ENCODE measurements at places on chromosomes 6 and 20.

DNA sequence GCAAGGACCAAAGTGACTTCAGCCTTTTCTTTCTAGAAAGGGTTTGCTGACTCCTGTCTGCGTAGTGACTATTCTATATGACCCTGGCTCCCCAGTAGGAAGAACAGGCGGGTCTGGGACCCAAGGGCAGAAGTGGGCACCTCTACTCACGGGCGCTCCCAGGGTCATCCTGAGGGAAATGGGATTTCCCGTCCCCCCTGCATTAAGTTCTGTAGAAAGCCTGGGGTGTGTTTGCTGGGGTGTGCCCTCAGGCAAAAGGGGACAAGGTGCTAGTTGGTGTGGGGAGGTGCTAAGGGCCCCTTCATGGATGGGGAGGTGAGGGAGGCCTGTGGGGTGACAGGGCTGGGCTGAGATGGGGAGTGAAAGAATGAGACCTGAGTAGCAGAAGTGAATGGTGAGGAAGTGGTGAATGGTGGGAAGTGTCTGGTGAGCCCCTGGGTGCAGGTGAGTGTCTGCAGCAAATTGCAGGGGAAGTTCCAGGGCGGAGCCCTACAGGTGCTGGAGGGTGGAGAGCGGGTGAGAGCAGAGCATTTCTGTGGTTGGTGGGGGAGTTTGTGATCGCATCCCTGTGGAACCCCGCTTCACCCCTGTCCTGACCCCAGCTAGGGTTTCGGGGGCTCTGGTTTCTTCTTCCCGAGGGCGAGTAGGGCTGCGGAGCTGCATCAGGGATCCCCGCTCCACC is 21.1 kb downstream of the RAET1L start:
- H3K4me1 ChIP-seq = peaks cover 19% of the 10 kb centered on the region
- DNase-seq = no peak
- no peaks in the 10 kb centered on the region for H3K36me3 ChIP-seq

- H3K36me3 ChIP-seq = no peaks in the 10 kb centered on the region
- no peak overlapping the region for H3K4me3 ChIP-seq
- H3K27me3 ChIP-seq = no peaks in the 10 kb centered on the region
- peaks cover 14% of the 10 kb centered on the region for H3K4me1 ChIP-seq
Observed at GRCh38 chr6:166565084-166565967, 21.2 kb downstream of the RAMACL start.

DNA sequence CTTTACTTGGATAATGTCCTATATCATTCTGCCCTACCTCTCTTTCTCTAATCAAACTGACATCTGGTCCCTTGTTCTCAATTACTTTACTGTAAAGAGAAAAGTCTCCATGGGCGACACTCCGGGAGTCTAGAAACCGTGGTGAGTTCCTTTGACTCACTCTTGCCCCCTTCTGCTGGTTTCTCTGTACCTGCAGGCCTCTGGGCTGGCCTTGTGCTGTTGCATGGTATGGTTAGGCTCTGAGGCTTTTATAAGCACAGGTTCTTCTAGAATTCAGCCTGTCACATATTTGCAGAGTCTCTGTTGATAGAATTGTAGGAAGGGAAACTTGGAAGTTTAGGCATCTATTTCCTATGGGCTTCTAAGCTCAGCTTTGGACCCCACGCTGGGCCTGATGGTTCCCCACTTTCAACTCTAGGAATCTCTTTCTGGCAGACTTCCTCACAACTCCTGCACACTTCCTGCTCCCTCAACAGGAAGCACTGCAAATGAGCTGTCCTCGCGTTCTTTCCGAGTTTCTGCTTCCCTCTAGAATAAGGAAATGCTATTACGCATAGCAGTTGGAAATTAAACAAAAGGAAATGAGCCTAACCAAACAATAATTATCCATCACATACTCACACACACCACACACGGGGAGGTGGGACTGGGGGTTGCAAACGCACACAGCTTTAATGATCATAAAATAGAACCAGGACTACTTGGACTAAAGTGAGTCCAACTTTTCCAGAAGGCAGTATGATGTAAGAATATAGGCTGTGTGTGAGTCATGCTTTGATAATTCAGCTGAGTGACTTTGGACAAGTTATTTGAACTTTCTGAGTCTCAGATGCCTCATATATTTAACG is 683.3 kb downstream of the QKI start:
- no peaks in the 10 kb centered on the region for H3K27me3 ChIP-seq

- H3K27ac ChIP-seq = no peak overlapping the region
- no peaks in the 10 kb centered on the region for H3K36me3 ChIP-seq
- H3K27me3 ChIP-seq = no peaks in the 10 kb centered on the region
- no peaks in the 10 kb centered on the region for H3K4me1 ChIP-seq
Observed at GRCh38 chr6:107657755-107658461, 166.2 kb downstream of the SCML4 start.

Measured in thoracic aorta (tissue), 2 donors.